Retina (tissue), 1 donor: ENCODE measurements at places on chromosomes 3 and 15.

- peak; percentile 21 for DNase-seq
Observed at GRCh38 chr3:68878322-68878721, 54.0 kb downstream of the TAFA4 start.

GRCh38 chr15:60831540-60831939 is 352.6 kb upstream of the ICE2 start:
- no peak for DNase-seq

DNA sequence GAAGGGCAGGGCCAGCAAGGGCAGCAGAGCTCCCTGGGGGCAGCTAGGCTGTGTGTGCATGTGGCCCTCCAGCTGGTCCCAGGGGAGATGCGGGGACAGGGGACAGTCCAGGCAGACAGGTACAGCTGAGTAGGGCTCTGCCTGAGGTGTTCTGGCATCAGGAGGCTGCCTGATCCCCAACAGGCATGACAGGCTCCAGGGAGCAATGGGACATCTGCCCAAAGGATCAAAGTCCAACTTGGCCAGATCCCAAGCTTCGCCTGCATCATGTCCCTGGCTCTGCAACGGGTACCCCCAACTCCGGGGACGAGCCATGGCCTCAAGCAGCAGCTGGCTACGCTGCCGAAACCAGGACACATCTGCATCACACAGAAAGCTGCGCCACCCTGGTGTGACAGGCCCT is 21.8 kb downstream of the ATRIP start:
- no peak for DNase-seq

GRCh38 chr15:83379579-83379959 is 67.6 kb upstream of the SH3GL3 start:
- no peak for DNase-seq

DNA sequence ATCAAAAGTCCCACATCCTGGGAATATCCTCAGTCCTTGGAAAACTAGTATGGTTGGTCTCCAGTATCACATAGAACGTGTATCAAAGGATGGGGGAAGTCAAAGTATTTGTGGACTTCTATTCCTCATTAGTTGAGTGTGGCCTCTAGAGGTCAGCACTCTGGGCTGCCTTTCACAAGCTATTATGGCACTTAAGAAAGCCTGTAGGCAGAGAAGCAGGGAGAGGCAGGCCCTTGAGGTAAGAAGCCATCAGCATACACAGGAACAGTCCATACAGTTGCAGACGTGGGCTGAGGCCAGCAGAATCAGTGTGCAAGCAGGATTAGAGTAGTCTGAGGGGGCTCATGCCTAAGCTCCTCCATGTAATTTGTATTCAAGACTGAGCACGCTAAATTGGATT is 341.7 kb downstream of the CLSTN2 start:
- peak; percentile 18 for DNase-seq

DNA sequence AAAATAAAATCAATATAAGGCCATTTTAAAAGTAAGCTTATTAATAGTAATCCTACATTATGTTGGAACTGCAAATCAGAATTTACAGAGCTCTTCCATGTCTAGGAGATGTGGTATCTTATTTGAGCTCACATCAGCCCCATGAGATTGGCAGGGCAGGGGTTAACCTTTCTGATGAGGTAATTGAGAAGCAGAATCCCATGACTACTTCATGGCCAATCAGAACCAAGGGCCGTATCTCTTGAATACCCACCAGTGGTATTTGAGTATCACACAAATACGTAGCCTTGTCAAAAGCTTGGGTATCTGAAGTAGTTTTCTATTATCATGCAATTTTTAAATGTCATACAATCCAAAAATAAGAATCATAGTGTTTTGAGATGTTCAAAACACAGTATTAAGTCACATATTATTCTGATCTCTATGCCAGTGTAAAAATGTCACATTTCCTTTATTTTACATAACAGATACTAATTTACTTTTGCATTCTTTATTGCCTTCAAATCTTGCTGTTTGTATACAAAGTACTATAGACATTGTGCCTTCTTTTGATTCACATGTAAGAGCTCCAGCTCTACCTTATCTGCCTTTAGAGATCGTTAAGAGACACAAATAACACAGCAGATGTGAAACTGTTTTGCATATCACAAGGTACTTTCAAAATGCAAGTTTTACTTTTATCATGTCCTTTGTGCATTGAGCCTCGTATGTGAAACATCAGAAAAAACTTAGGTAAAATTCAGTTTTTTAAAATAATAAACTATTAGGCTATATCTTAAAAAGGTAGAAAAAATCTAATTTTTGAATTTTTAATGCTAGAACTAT is 251.7 kb upstream of the GOLGA6L4 start:
- DNase-seq, result no peak

DNA sequence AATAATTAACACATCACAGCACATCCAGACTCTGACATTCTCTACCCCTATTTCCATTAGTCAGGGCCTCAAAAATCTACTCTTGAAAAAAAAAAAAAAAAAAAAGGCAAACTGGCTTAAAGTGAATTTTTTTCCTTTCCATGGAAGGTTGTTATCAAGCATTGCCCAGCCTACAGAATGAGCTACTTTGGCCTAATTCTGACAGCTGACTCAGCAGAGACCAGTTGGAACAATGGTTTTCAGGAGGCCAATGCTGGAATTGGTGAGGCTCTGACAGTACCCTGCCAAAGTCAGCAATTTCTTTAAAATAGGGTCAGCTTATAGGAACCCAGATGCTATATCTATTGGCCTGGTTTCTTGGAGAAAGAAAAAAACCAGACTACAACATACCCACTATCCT is 454.7 kb downstream of the MAGI1 start:
- no peak for DNase-seq

GRCh38 chr15:50872832-50873426 is 35.6 kb upstream of the AP4E1 start:
- DNase-seq, result no peak

DNA sequence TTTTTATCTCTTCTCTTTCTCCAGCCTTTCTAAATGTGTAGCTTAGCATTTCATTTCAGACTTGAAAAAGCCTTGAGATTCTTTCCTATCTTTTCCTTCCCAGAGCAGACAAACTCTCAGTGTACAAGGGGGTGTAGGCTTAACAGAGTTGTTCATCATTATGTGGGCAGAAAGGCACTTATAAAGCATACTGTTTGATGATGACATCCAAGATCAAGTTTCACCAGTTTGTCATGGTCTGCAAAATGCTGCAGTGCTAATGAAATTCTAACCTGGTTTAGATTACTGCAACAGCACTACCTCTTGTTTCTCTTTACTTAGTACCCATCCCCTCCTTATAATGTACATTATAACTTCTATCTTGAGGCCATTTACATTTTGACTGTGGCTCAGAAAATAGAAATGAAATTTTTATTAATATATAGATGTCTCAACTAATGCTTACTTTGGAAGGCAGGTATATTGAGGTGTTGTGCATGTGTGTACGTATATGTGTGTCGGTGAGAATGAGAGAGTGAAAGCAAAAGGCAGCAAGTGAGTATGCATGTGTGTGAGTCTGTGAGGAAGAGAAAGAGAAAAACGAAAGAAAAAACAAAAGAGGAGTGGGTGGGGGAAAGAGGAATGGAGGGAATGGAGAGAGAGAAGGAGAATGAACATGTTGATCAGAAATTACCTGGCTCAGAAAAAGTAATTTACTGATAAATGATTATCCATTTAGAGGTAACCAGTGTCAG is 1043.6 kb downstream of the TUSC7 start:
- DNase-seq, result no peak

- no peak for DNase-seq
Observed at GRCh38 chr3:125045194-125045593, 10.6 kb downstream of the HEG1 start.

GRCh38 chr3:192063570-192063969 is 602.6 kb downstream of the PYDC2 start:
- peak; percentile 6 for DNase-seq

- DNase-seq, result no peak
Observed at GRCh38 chr3:51983578-51984268, 388 bp downstream of the ACY1 start.

DNA sequence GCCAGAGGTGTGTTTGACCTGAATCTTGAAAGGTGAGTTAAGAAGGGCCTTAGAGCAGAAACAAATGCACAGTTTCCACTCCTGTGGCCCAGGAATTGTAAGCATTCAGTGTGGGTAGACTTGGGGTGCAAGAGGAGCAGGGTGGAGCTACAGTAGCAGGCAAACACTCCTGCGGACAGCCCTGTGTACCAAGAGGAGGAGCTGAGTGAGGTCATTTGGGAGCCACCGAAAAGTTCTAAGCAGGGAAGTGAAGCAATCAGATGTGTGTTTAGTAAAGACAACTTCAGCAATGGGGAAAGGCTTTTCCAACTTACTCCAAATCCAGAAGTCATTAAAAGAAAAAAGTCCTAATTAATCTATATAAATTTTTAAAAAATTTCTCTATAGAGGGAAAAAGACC is 99.3 kb downstream of the ARHGEF26 start:
- DNase-seq, result no peak

- no peak for DNase-seq
Observed at GRCh38 chr15:56608140-56608778, 125.0 kb downstream of the ZNF280D start.

GRCh38 chr3:9870978-9871377 is 9.1 kb downstream of the CIDEC start:
- DNase-seq, result no peak

DNA sequence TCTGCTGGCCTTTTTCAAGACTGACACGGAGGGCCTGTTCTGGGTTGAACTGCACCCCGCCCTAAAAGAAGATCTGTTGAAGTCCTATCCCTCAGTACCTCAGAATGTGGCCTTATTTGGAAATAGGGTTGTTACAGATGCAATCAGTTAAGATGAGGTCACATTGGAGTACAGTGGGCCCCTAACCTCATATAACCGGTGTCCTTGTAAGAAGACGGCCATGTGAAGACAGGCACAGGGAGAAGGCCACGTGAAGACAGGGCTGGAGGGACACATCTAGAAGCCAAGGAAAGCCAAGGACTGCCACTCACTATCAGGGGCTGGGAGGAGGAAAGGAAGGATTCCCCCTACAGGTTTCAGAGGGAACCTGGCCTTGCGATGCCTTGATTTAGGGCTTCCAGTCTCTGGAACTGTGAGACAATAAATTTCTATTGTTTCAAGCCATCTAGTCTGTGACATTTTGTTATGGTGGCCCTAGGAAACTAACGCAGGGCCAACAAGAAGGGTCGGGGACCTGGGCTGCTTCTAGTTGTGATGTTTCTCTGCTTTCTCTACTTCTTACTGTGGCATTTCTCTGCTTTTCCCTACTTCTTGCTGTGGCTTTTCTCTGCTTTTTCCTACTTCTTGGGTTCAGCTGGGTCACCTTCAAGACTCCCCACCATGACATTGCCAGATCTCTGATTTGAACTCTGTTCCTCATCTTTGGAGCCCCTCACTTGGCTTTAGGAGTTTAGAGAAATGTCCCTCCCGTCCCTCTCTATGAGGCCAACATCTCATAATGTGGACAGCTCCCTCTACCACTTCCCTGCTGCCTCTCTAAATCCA is 4.8 kb upstream of the CCDC174 start:
- DNase-seq, result no peak
